ENCODE measurements at places on chromosomes 6 and 20. TPM values are rescaled to one million over a fixed set of nuclear protein-coding genes. Genes with fewer than 3 reads are reported as not detected.

GRCh38 chr6:166010136-166010960 is 157.3 kb downstream of the TBXT start:
- DNase-seq: no peak

- DNase-seq: peak; percentile 92
Observed at GRCh38 chr6:33247977-33248642, 23.6 kb downstream of the VPS52 start.

GRCh38 chr6:15970517-15970916 is 158.4 kb upstream of the MYLIP start:
- DNase-seq: no peak

DNA sequence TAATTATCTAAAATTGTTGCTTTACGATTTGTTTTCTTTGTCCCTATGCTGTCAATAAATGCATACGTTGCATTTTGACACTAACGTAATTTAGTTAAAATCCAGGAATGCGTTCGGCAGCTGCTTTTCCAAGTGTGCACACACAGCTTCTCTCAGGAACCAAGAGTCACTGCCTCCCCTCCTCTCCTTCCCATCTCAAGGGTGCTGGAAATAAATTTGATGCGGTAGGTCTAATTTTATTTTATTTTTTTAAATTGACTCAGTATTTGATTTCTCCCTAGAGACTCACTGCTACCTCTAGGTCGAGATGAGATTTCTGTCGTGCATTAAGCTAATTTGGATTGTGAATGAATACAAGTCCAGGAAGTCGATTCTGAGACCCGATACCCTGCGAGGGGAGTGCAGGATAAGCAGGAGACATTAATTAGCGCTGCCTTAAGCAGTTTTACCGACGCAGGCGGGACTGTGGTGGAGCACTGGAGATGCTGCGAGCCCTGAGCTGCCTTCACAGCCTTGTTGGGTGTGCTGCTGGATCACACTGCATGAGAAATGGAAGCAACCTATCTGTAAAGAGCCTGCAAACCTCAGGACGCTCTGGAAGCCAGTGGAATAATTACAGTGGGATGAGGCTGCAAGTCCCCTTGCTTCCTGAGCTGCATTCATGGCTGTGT is 381.2 kb downstream of the C6orf118 start:
- no peak for DNase-seq

GRCh38 chr20:5482791-5483190 is 166.0 kb upstream of the PROKR2 start:
- DNase-seq: no peak

DNA sequence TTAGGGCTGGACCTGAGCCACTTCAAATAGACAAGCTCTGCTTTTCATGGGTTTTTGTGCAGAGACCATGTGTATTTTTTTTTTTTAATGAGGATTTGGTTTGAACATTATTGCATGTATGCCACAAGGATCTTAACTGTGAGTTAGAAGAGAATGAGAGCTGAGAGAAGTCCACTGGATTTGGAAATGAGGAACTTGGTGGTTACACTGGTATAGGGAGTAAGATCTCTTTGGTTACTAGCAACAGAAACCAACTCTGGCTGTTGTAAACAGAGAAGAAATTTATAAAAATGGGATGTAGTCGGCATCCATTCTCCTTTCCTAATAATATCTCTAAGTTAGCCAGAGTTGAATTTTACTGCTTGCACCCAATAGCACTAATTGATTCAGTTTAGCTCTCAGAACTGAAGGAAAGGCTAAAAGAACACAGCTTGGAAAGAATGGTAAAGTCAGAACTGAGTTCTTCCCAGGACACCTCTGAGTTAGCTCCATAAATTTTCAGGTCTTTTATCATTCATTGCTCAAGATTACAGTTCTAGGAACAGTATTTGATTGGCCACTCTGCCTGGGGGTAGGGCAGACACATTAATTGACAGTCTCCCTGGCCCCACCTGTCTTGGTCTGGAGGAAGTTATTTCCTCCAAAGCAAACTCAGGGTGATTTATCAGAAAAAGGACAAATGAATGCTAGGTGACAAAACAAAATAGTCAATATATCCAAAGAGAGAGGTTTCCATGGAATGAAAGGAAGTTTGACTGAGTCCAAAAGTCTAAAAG is 3.9 kb upstream of the WFDC2 start:
- no peak for DNase-seq

- DNase-seq: no peak
Observed at GRCh38 chr6:111723412-111723970, 117.8 kb upstream of the TRAF3IP2 start.

GRCh38 chr6:106470316-106470715 is 109.8 kb downstream of the CRYBG1 start:
- no peak for DNase-seq

DNA sequence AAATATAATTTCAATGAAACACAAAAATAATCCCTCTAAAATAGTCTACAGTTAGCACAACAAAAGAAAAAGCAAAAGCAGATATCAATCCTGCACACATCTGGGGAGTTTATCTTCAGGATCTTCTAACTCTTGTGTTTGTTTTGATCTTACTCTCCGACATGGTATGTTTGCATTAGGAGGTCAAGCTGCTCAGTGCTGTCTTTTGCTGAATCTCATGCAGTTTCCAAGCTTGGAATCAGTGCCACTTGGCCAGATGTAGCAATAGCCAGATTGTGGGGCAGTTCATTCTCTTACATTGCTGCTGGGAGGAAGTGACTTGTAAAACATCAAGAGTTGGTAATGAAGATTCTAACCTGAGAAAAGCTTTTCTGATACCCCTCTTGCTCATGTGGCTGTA is 29.5 kb downstream of the RIOK1 start:
- DNase-seq: no peak

DNA sequence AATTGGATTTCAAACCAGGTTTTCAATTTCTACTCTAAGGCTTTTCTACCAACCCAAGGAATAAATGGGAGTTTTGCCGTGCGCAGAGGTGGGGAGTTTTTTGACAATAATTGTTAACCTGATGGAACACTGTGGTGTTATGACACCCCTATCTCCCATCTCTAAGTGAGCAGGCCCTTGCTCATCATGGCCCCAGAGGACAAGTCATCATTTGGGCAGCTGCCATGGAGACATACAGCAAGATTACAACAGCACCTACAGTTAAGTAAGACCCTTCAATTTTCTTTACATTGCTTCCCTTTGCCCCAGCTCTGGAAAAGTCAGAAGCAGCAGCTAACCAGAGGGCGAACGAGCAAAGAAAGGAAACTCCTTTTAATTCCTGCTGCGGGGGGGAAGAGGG is 54.3 kb downstream of the ADGRF5 start:
- DNase-seq: no peak

Gene DYNLT2
- 0.75 TPM for total RNA-seq

Gene RPRD1B
- 74.2 TPM for total RNA-seq

Gene TMEM200A
- not detected for total RNA-seq

Gene DEFB113
- total RNA-seq: not detected

Gene MYCT1
- 13.7 TPM for total RNA-seq

Gene SSTR4
- total RNA-seq: not detected

Data from Right ventricle myocardium superior (tissue), 1 donor.